ENCODE measurements at places on chromosomes 1 and 21.

- H3K4me1 ChIP-seq = no peaks in the 10 kb centered on the region
- DNase-seq = no peak
- H3K4me3 ChIP-seq = no peak overlapping the region
- H3K27ac ChIP-seq = no peak overlapping the region
Observed at GRCh38 chr21:43867332-43867703, 2.3 kb downstream of the AGPAT3 start.

DNA sequence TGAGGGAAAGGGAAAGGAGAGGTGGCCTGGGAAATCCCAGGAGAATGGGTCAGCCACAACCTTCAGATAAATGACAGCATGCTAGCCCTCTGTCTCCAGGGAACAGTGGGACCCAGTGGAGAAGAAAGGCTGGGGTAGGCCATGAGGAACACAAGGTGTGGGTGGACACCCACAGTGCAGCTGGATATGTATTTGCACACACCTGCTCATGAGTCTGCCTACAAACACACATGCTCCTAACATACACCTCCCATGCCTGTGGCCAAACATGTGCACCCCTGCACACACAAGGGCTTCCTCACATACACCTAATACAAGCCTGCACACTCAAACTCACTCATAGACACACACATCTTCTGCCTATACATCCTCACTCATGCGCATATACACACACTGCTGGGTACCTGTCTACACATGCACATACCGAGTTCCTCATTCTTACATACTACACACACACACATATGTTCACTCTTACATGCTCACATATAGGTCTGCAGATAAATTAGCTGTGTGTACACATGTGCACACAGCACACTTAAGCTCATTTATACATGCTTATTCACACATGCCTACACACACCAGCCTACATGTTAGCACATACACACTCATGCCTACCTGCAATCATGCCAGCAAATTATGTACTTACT, 3.6 kb downstream of the C1orf216 start:
- H3K4me1 ChIP-seq = peaks cover 23% of the 10 kb centered on the region
- peaks cover 6% of the 10 kb centered on the region for H3K27me3 ChIP-seq
- no peaks in the 10 kb centered on the region for H3K36me3 ChIP-seq

GRCh38 chr1:59397139-59397858, 100.4 kb downstream of the FGGY start:
- H3K36me3 ChIP-seq = no peaks in the 10 kb centered on the region
- peaks cover 15% of the 10 kb centered on the region for H3K4me1 ChIP-seq
- H3K4me3 ChIP-seq = no peak overlapping the region
- H3K27me3 ChIP-seq = no peaks in the 10 kb centered on the region

DNA sequence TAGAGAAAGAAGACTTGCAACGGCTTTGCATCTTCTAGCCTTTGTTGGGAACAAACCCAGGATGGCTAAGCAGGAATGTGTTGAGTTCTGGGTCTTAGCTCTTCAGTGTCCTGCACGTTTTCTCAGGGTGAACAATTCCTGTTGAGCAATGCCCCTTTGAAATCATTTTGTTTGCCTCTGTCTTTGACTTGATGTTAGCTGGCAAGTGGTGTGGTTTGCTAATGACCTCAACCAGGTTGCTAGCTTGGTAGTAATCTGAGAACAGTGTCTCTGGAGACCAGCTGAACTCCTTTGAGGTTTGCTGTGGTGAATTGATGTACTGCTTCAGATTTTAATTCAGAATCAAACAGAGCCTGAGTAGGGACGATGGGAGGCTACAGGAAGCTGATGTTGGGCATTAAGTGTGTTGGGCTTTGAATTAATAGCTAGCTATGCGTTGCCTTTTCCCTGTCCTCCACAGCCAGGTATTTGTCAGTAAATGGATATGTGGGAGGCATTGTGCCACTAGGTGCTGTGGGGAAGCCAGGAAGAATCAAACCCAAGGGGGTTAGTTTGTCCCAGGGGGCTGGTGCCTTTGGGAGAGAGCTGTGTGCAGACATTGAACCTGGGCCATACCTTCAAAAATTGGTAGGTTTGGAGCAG, 23.3 kb upstream of the SRSF10 start:
- no peaks in the 10 kb centered on the region for H3K27me3 ChIP-seq
- no peak overlapping the region for H3K4me3 ChIP-seq
- no peak overlapping the region for H3K27ac ChIP-seq
- DNase-seq = no peak
- peaks cover 7% of the 10 kb centered on the region for H3K4me1 ChIP-seq
- H3K36me3 ChIP-seq = no peaks in the 10 kb centered on the region

GRCh38 chr1:168206111-168206510, 19.7 kb upstream of the SFT2D2 start:
- H3K4me1 ChIP-seq = no peaks in the 10 kb centered on the region
- DNase-seq = no peak
- no peak overlapping the region for H3K4me3 ChIP-seq
- no peak overlapping the region for H3K27ac ChIP-seq
- H3K36me3 ChIP-seq = peaks cover 27% of the 10 kb centered on the region
- H3K27me3 ChIP-seq = no peaks in the 10 kb centered on the region

- H3K27ac ChIP-seq = no peak overlapping the region
- H3K4me3 ChIP-seq = no peak overlapping the region
- DNase-seq = no peak
Observed at GRCh38 chr1:119787776-119788175, 19.1 kb upstream of the HMGCS2 start.

DNA sequence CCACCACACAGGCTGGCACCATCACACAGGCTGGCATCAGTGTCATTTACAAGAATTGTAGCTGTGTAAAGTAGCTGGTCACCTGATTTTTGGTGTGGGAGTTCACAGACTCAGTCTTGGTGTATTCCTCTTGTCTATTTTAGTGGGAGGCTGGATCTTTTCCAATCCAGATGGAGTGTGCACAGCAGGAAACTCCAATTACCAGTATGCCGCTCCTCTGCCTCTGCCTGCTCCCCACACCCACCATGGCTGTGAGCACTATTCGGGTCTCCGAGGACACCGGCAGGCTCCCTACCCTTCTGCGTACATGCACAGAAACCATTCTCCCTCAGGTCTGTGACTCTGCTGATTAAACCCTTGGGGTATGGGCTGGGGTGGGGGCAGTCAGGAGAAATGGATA, 24.2 kb downstream of the TBX19 start:
- H3K4me3 ChIP-seq = no peak overlapping the region
- no peaks in the 10 kb centered on the region for H3K36me3 ChIP-seq
- no peak overlapping the region for H3K27ac ChIP-seq
- DNase-seq = peak; percentile 22
- H3K4me1 ChIP-seq = peaks cover 4% of the 10 kb centered on the region

DNA sequence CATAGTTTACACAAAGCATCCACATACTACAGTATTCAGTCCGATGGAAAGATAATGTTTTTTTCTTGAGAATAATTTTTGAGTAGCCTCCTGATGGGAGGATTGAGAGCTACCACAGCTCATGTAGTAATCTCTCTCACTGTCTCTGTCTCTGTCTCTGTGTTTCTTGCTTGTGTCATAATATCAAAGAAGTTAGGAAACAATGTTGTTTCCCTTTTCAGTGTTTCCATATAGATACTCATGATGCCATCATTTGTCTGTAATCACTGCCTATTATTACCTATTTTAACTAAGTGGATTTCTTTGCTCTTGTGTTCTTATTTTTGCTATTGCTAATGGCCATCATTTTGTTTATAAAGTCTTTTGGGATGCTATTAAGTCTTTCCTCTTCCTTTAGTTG, 367.7 kb downstream of the NEGR1 start:
- no peaks in the 10 kb centered on the region for H3K4me1 ChIP-seq
- H3K27ac ChIP-seq = no peak overlapping the region
- no peaks in the 10 kb centered on the region for H3K36me3 ChIP-seq
- H3K4me3 ChIP-seq = no peak overlapping the region
- no peak for DNase-seq

DNA sequence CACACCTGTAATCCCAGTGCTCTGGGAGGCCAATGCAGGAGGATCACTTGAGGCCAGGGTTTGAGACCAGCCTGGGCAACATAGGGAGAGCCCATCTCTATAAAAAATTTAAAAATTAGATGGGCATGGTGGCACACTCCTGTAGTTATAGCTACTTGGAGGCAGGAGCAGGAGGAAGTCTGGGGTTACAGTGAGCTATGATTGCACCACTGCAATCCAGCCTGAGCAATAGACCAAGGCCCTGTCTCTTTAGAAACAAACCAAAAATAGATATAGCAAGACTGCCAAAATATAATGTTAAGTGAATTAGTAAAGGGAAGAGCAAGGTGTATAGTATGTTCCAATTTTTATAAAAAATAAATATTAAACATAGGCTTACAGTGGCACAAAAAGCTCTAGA, 28.8 kb downstream of the PLEKHO1 start:
- H3K4me1 ChIP-seq = no peaks in the 10 kb centered on the region
- no peak overlapping the region for H3K27ac ChIP-seq
- no peaks in the 10 kb centered on the region for H3K36me3 ChIP-seq

GRCh38 chr1:154760469-154760933, 109.6 kb downstream of the KCNN3 start:
- H3K4me3 ChIP-seq = no peak overlapping the region
- no peaks in the 10 kb centered on the region for H3K27me3 ChIP-seq
- H3K27ac ChIP-seq = no peak overlapping the region
- peak; percentile 76 for DNase-seq
- H3K4me1 ChIP-seq = peaks cover 11% of the 10 kb centered on the region

- H3K36me3 ChIP-seq = no peaks in the 10 kb centered on the region
- H3K27me3 ChIP-seq = no peaks in the 10 kb centered on the region
- no peaks in the 10 kb centered on the region for H3K4me1 ChIP-seq
- H3K27ac ChIP-seq = no peak overlapping the region
- no peak for DNase-seq
- no peak overlapping the region for H3K4me3 ChIP-seq
Observed at GRCh38 chr21:28325618-28326017, 667.1 kb downstream of the LTN1 start.

DNA sequence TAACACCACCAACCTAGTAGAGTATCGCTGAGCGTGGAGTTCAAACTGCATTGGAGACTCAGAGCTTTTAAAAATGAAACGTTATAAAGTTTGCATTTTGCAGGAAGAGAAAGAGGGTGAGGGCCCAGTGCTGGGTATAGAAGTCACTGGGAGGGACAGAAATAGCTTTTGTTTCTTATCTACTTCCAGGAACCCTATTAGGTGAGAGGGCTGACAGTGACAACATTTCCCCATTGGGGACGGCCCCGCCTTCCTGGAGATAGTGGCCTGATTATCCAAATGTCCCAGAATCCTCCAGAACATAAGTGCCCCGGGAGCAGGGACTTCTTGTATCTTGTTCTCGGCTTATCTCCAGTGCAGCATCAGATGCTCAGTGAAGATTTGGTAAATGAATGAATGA, 574.9 kb downstream of the PTPRU start:
- H3K27ac ChIP-seq = no peak overlapping the region
- DNase-seq = no peak
- no peaks in the 10 kb centered on the region for H3K4me1 ChIP-seq
- no peaks in the 10 kb centered on the region for H3K27me3 ChIP-seq

DNA sequence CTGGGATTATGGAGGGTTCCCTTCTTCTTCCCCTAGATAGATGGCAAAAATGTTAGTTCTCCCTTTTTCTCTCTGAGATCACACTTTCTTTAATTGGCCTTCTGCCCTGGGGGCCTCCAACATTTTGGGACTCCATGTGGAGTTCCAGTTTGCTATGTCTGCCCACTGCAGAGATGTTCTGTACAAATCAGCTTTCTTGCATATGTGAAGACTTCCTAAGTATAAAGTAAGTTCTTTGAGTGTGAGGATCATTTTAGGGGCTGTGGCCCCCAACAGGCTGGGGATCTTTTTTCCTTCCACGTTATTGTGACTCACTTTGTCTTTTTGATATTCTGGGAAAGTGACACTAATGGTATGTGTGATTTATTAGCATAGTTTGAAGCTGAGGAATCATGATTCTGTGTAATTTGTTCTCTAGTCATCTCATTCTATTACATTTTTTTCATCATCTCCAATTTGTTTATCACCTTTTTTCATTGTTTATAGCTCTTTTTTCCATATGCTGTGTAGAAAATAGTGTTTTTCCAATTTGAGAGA, 48.2 kb downstream of the HHAT start:
- H3K27me3 ChIP-seq = peaks cover 2% of the 10 kb centered on the region
- peaks cover 2% of the 10 kb centered on the region for H3K4me1 ChIP-seq

GRCh38 chr1:3352299-3352951, 102.0 kb upstream of the ARHGEF16 start:
- no peaks in the 10 kb centered on the region for H3K36me3 ChIP-seq
- H3K27me3 ChIP-seq = peaks cover 6% of the 10 kb centered on the region
- peak; percentile 47 for DNase-seq
- peak overlapping the region; percentile 65 for H3K4me3 ChIP-seq

- H3K4me1 ChIP-seq = peaks cover 16% of the 10 kb centered on the region
- H3K27ac ChIP-seq = peak overlapping the region; percentile 55
- H3K36me3 ChIP-seq = no peaks in the 10 kb centered on the region
- DNase-seq = no peak
Observed at GRCh38 chr1:10692401-10693021, 103.9 kb downstream of the CASZ1 start.

GRCh38 chr1:29912425-29912824, 676.1 kb downstream of the PTPRU start:
- peaks cover 4% of the 10 kb centered on the region for H3K27me3 ChIP-seq
- no peak overlapping the region for H3K27ac ChIP-seq
- H3K36me3 ChIP-seq = no peaks in the 10 kb centered on the region
- H3K4me3 ChIP-seq = no peak overlapping the region
- DNase-seq = no peak

GRCh38 chr1:200738327-200738948, at the start of gene CAMSAP2:
CAMSAP2 (plus strand) TSS chr1:200738893; CDS start chr1:200739828, 935 bp downstream.
- H3K27me3 ChIP-seq = peaks cover 13% of the 10 kb centered on the region
- H3K4me1 ChIP-seq = peaks cover 24% of the 10 kb centered on the region
- no peaks in the 10 kb centered on the region for H3K36me3 ChIP-seq
- peak within 1 kb of the TSS; percentile 97 for H3K27ac ChIP-seq
- H3K4me3 ChIP-seq = peak within 1 kb of the TSS; percentile 97
- DNase-seq = peak; percentile 91

DNA sequence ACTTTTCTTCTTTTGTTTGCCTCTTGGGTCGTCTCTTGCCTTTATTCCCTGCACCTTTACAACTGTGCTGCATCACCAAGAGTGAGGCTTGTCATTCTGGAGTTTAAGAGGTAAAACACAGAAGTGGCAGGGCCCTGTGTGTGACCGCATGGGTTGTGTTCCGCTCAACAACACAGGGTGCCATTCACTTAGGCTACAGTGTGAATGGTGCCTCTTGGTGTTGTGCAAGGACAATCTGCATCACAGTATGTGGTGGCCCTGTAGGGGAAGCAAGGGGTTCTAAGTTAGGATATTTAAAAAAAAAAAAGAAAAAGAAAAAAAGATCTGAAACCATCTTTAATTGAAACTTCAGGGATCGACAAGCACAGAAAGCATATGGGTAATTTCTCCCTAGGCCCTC, 38.2 kb downstream of the BRINP2 start:
- H3K27me3 ChIP-seq = no peaks in the 10 kb centered on the region
- H3K4me3 ChIP-seq = no peak overlapping the region
- no peak for DNase-seq
- H3K27ac ChIP-seq = no peak overlapping the region
- H3K36me3 ChIP-seq = no peaks in the 10 kb centered on the region

DNA sequence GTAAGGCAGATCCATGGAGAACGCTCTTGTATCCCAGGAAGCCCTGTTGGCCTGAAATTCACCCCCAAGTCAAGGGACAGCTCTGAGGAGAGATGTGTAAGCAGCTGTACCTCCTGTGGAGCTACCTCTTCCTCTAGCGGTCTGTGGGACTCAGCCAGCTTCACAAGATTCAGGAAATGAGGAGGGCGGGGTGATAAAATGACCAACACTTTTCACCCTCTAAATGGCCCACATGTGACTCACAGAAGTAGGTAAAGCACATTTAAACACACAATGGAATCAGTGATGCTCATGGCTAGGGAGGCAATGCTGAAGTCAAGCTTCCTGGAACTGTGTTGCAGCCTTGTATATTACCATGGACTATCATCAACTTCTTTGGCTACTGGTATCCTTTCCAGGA, at the start of gene SH2D1B:
Gene SH2D1B (minus strand): TSS at position 135 of the 400 bp plus-strand sequence. CDS start 120 bp downstream, at position 15.
- no peak for DNase-seq
- no peaks in the 10 kb centered on the region for H3K27me3 ChIP-seq
- no peaks in the 10 kb centered on the region for H3K4me1 ChIP-seq
- H3K27ac ChIP-seq = no peak within 1 kb of the TSS
- no peak within 1 kb of the TSS for H3K4me3 ChIP-seq
- H3K36me3 ChIP-seq = no peaks in the 10 kb centered on the region
